ENCODE measurements at places on chromosomes 16 and 17. TPM values are rescaled to one million over a fixed set of nuclear protein-coding genes. Genes with fewer than 3 reads are reported as not detected.

Gene CACNG5
- not detected for total RNA-seq

DNA sequence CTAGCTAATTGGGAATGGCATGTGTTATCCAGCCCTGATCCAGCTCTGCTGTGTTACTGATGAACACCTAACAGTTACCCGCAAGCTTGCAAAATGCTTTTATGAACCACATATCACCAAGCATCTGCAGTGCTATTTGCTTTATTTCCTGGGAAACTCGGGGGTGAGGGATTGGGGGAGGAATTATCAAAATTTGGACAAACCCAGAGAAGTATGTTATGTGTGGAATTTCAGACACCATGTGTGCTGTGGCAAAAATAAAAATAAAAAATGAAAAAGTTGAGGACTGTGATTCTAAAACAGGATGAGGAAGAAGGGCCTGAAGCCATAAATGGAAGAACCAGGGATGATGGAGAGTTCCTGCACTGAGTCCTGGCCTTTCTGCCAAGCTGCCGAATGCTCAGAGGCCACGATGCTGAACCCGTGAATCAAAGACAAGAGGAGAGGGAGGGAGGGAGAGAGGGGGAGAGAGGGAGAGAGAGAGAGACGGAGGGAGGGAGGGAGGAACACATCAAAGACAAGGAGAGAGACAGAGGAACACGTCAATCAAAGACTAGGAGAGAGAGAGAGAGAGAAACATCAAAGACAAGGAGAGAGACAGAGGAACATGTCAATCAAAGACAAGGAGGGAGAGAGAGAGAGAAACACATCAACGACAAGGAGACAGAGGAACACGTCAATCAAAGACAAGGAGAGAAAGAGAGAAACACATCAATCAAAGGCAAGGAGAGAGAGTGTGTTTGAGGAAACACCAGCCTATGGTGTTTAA lies 89.8 kb downstream of the MRM3 start:
- DNase-seq: no peak

Gene PRSS22
- total RNA-seq: 29.0 TPM

- DNase-seq: no peak
These were observed 138.4 kb downstream of the PHKB start for GRCh38 chr16:47599512-47599911.

Gene RMI2
- total RNA-seq: 12.1 TPM

Data from mucosa of descending colon (tissue), 3 donors.